ENCODE measurements at places on chromosomes 6 and 20. TPM values are rescaled to one million over a fixed set of nuclear protein-coding genes. Genes with fewer than 3 reads are reported as not detected.

GRCh38 chr6:79468116-79468515, 69.1 kb downstream of the LCA5 start:
- no peak for DNase-seq

Gene PXDC1
- polyA plus RNA-seq, result 21.5 TPM

Gene NKX2-2
- polyA plus RNA-seq, result not detected

GRCh38 chr6:16504609-16505008, 256.7 kb downstream of the ATXN1 start:
- DNase-seq, result no peak

DNA sequence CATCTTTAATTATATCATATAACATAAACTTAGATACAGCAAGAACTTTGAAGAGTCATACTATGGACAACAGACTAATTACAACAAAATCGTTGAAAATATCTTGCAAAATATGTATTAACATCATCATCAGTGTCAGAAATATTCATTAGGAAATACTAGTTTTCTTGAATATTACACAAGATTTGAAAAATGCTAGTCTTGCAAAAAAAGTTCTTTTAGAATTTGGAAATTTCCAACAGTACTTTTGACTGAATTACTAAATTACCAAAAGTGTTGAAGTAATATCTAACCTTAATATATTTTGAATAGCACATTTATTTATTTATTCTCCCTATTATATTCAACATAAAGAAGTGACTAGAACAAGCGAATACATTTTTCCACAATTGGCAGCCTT, 1224.8 kb upstream of the EYS start:
- DNase-seq, result no peak

- no peak for DNase-seq
Measured at GRCh38 chr6:67757465-67758033, 877.5 kb upstream of the ADGRB3 start.

Gene PLN
- polyA plus RNA-seq, result 3.5 TPM

DNA sequence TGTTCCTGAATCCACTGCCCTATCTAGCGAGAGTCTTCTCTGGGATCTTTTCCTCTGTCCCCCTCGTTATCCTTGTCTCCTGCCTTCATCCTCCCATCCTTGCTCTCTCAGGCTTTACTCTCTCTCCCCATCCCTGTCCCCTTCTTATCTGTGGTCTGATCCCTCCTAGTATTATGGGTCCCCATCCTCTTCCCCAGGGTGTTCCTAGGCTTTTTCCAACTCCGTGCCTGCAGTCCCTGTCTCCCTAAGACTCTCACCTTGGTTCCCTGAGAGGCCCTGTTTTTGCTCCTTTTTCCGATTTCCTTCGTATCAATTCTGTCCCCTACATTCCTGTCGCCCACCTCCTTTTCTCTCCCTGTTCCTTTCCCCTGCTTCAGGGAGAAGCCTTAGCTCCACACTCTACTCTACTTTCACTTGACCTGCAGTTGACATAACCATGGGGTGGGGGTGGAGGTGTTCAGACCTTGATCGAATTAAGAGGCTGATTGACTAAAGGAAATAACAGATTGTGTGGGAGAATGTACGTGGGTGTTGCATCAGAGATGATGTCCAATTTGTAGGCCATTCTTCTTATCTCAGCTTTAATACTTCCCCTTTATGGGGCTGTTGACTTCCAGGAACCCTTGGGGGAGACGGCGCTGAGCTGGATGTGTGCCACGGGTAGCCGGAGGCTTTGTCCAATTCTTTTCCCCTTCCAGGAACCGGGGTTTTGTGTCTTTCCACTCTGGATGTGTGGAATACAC, 905 bp downstream of the PPARD start:
- no peak for DNase-seq

GRCh38 chr6:54516321-54516720, 208.1 kb downstream of the TINAG start:
- DNase-seq, result no peak

Gene CST5
- polyA plus RNA-seq, result 0.30 TPM

Gene FERMT1
- 5.4 TPM for polyA plus RNA-seq

- DNase-seq, result no peak
Measured at GRCh38 chr6:121437851-121438651, 2.6 kb downstream of the GJA1 start.

- peak; percentile 73 for DNase-seq
Measured at GRCh38 chr6:143575440-143575839, 63.9 kb upstream of the FUCA2 start.

GRCh38 chr6:136487759-136488425, 62.3 kb downstream of the MAP7 start:
- DNase-seq, result peak; percentile 15

Gene RHAG
- 0.88 TPM for polyA plus RNA-seq

- no peak for DNase-seq
Measured at GRCh38 chr20:62244644-62245108, 6.4 kb downstream of the OSBPL2 start.

- peak; percentile 36 for DNase-seq
Measured at GRCh38 chr20:3890398-3890751, 1.2 kb downstream of the PANK2 start.

DNA sequence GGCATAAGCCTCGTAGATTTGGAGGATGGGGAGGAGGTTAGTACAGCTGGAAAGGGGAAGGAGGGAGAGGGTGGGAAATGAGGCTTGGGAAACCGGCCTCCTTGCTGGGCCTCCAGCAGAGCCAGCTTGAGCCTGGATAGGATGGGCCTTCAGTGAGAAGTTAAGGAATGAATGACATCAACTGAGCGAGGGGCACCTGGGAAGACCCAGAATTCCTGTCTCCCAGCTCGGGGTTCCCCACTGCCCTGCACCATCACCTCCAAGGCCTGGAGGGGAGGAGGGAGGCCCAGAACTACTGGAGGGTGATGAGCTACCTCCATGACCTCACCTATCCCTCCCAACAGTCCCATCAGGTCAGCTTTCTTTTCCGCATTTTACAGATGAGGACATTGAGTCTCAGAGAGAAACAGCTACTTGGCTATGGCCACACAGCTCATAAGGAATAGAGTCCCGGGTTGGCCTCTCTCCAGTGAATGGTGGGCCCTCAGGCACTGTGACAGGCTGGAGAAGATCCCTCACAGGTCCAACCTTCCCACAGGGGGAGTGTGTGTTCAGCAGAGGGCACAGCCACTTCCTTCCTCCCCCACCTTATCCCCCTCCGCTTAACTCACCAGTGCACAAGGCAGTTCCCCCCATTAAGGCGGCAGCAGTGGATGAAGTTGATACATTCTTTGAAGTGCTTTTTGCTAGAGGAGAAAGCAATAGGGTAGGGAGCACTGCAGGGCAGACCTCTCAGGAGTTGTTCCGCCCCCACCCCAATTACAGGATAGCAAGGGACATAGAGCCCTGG, 6.8 kb downstream of the DUSP15 start:
- DNase-seq, result no peak
